ENCODE measurements at places on chromosomes 13 and 19.

DNA sequence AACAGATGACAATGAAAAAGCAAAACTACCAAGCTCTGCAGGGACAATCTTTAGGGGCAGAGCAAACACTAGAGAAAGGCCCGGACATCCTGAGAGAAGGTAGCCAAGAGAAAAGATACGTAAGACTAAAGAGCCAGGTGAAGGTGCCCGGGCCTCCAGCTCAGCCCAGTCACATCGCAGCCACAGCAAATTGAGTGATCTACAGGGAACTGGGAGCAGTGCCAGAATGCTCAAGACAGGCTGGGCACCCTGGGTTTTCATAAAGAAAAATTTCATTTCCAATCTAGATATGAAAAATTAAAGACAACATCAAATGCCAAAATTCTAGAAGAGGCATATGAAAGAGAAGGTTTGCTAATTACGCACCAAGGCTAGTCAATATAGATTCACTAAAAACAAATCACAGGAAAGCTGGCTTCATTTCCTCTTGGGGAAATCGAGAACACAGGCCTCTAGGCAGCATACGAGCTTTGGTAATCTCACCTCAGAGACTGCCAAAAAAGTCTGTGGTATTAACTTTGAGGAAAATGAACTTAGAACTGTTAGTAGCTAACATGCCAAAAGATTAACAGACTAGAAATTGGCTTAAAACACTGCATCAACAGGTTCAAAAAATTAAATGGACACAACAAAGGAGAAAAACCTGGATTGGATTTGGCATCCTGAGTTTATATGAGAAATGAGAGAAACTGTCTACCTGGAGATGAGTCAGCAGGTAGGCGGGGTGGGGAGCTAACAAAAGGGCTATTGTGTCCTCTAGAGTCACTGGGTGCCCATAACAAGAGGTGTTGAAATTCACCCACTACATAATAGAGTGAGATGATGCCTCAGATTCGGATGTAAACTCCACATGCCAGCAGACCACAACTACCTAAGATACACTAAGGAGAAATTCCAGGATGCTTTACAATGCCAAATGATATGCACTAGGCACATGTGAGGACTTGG is 6.6 kb downstream of the ANKRD10 start:
- no peak for DNase-seq

GRCh38 chr19:4516939-4517300 is 1.4 kb downstream of the PLIN4 start:
- DNase-seq, result no peak

DNA sequence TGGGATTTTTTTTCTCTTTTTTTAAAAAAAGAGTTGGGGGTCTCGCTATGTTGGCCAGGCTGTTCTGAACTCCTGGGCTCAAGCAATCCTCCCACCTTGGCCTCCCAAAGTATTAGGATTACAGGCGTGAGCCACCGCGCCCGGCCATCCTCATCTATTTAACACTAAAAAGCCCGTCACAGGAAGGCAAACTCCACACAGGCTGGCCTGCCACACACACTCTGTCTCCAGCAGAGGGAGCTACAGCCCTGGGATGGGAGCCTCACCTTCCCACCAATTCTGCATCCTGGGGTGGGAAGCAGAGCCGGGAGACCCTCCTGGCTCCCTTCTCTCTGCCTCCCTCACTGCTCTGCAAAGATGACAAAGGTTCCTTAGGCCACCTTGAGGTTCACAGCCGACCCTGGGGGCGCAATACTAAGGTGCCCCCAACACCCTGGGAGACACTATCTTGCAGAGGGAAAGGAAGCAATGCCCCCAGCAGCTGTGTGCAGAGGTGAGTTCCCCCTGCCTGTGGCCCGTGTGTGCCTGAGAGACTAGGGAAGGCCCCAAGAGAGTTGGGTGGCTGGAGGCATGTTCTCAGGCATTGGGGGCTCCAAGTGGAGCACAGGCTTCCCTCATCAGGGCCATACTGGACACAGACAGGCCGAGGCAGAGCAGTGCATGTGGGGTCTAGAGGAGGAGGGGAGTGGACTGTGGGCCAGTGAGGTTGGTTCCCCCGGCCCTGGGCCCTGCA is 27.4 kb upstream of the TIMM44 start:
- no peak for DNase-seq

GRCh38 chr13:46274094-46274698 is 62.5 kb downstream of the LRRC63 start:
- DNase-seq, result no peak

DNA sequence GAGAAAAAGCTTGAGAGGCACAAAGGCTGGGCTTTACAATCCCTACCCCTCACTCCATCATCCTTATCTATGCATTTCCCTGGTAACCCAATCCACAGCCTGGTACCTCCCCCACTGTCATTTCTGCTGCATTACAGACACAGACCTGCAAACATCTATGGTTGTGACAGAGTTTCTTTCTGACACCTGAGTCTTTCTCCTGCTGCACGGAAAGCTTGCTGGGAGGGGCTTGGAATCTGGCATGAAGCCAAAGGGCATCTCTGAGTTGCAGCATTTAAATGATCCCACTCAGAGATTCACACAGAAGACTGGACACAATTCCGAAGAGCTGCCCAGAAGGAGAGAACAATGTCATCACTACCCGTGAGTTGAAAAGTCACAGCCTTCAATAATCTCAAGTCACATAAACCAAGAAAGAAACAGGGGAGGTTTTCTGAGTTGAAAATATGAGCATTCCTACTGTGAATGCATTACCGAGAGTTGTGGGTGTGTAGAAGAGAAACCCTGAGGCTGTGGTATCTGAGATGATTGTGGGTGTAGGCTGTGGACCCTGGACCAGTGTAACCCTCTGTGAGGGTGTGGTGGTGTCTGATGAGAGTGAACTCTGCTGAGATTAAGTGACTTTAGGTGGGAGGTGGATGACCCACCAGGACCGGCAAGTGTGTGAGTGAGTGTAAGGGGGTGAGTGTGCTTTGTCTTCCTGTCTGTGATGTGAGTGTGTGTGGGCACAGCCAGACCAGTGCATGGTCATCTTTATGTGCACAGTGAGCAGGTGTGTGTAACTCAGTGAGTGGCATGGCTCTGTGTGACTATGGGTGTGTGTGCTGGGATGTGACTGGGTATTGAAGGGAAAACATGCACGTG is at the start of gene LGALS14:
TSS of gene LGALS14 (plus strand) at position 301 of the 864 bp plus-strand sequence. CDS start at position 349, 48 bp downstream.
- DNase-seq, result no peak

DNA sequence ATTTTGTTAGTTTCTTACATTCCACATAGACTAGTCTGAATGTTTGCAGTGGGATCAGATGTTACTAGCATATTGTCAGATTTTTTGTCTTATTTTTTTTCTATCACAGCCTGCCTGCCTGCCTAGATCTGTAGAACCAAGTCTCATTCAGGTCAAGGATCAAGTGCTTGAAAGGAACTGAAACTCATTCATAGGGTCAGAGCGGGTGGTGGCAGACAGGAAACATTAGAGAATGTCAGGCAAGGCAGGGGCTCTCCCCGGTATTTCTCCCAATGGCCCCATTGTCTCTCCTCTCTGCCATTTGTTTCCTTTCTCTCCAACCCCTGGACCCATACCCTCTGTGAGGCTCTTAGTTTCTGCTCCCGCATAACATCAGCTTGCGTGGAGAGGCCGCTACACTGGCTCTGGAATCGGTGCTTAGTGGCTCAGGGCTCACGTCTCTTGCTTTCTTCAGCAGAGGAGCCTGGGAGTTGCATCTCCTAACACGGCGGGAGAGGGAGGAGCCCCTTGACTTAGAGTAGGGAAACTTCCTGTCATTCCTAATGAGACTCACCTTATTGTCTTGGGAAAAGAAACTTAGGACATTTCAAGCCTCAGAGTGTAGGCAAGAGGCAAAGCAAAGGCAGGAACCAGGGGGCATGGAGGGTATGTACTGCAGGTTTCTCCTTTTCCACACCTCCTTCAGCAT is 35.6 kb upstream of the SPATA13 start:
- no peak for DNase-seq

DNA sequence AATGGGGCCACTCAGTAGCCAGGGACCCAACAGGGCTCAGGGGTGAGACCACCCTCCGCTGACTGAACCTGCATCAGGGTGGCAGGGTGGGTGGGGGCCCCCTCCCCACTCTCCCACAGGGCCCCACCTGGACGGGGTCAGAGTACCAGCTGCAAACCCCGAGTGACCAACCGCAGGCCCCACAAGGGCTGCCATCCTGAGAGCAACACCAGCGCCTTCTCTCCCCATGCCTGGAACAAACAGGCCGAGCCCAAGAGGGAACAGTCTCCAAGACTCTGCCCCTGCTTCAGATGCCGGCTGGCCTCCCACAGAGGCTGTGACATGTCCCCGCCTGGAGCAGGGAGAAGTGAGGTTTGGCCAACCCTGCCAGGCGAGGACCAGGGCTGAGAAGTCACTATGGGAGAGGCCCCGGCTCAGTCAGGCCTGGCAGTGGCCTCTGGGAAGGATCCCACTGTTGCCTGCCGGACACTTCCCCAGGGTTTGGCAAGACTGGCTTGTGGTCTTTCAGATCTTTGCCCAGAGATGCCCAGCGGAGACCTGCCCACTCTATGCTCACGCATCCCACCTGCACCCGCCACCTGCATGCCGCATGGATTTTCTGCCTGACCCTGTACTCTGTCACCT is 27.2 kb downstream of the MPND start:
- no peak for DNase-seq

GRCh38 chr13:35260316-35260715 is 216.2 kb downstream of the MAB21L1 start:
- no peak for DNase-seq

GRCh38 chr13:52701728-52702465 is 37.7 kb downstream of the CNMD start:
- no peak for DNase-seq

Measured in non-pigmented ciliary epithelial cell (primary cell).